ENCODE measurements at places on chromosomes 2 and 18. TPM values are rescaled to one million over a fixed set of nuclear protein-coding genes. Genes with fewer than 3 reads are reported as not detected.

Gene ONECUT2
- total RNA-seq, result 0.02 TPM

- DNase-seq, result no peak
These were observed 124.0 kb downstream of the PKP4 start for GRCh38 chr2:158580760-158581159.

DNA sequence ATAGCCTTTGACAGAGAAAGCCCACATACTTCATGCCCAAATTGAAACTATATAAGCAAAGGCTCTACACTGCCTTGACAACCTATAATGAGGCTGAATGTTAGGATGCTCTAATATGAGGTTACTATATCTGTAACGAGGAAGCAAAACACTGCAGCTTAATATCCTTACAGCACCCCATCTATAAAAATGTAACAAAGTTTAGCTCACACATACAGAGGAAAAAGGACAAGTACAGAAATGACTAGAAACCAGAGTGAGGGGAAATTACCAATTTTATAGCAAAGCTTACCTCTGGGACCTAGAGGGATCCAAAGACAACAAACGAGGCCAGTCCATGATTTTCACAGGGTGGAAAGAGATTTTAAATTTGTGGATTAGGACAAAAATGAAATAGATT lies 138.5 kb downstream of the COL4A4 start:
- no peak for DNase-seq

DNA sequence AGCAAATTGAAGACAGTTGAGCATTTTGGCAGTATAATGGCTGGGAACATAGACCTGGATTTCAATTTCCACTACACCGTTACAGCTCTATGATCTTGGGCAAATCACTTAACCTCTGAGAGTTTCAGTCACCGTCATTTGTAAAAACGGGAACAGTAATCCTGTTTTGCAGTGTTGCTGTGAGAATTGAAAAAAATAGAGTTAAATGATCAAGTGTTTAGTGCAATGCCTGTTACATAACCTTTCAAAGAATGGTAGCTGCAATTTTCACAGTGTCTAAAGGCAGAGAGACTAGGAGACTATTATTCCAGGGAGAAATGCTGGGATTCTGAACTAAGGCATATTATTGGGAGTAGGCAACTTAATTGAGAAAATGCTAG lies 2.0 kb downstream of the AGPS start:
- no peak for DNase-seq

Gene FHOD3
- total RNA-seq, result not detected

- DNase-seq, result no peak
These were observed 147.3 kb upstream of the SLC14A2 start for GRCh38 chr18:45467945-45468344.

Gene SOX11
- not detected for total RNA-seq

DNA sequence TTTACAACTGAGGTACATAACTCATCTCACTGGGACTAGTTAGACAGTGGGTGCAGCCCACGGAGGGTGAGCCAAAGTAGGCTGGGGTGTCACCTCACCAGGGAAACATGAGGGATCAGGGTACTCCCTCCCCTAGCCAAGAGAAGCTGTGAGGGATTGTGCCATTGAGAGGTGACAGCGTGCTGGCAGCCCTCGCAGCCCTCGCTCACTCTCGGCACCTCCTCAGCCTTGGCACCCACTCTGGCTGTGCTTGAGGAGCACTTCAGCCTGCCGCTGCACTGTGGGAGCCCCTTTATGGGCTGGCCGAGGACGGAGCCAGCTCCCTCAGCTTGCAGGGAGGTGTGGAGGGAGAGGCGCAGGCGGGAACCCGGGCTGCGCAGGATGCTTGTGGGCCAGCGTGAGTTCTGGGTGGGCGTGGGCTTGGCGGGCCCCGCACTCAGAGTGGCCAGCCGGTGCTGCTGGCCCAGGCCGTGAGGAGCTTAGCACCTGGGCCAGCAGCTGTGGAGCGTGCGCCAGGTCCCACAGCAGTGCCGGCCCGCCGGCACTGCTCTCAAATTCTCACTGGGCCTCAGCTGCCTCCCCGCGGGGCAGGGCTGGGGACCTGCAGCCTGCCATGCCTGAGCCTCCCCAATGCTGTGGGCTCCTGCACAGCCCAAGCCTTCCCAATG lies 44.5 kb upstream of the FAM110C start:
- no peak for DNase-seq

DNA sequence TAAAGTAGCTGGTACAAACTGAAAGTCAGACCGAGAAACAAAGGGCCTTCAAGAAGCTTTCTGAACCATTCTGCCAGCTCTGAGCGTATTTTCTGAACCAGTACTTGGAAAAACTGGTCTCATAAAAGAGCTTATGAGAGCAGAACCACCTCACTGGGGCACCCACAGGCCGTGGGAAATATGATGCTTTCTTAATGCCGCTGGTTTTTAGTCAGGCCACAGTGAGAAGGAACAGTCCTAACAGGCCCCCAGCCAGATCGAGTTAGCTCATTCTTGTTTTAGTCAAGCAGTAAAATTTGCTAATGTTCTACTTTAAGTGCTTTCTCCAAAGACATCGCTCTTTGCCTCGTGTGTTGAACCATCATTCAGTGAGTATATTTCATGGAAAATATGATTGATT lies 12.7 kb upstream of the NOSTRIN start:
- no peak for DNase-seq

All from activated T-cell treated with anti-CD3 and anti-CD28 coated beads, Interleukin-2, amount 50 U/mL, for 72 hours (primary cell).